ENCODE measurements at places on chromosomes 5 and 9.

GRCh38 chr5:132064738-132065331 is 4.4 kb downstream of the IL3 start:
- DNase-seq = peak; percentile 28

GRCh38 chr5:144189800-144190429 is 19.2 kb downstream of the KCTD16 start:
- DNase-seq = no peak

DNA sequence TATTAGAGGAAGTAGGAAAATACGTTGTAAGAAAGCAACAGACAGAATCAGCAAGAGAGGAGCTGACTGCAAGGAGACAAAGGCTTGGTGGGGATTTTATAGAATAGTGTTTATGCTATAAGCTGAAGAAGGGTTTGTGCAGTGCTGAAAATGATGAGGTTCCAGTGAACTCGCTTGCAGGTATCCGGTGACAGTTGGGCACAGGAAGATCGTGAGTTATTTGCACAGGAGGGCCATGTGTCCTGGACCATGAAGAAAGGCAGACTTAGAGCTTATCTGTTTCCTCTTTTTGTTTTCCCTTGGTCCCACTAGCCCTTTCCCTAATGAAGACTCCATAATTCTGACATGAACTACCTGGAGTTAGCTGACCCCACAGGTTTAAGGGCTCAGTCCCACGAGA is 61.4 kb downstream of the NXNL2 start:
- DNase-seq = no peak

DNA sequence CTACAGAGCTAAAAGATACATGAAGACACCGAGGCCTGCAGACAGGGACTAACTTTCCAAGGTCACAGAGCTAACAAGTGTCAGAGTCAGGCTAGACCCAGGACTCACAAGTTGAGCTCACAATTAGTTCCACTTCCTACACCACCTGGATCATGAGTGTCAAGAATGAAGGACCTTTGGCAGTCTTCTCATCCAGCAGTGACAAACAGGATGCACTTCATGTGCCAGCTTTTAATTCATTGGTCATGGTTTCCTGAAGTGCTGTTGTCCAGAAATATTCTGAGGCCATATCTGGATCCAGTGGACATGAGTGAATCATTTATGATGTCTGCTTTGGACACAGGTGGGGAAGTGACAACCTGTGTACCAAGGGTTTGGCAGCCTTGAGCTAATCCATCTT is 77.4 kb downstream of the KCNIP1 start:
- no peak for DNase-seq

GRCh38 chr9:88988796-88989641 is 2.2 kb upstream of the S1PR3 start:
- DNase-seq = no peak

DNA sequence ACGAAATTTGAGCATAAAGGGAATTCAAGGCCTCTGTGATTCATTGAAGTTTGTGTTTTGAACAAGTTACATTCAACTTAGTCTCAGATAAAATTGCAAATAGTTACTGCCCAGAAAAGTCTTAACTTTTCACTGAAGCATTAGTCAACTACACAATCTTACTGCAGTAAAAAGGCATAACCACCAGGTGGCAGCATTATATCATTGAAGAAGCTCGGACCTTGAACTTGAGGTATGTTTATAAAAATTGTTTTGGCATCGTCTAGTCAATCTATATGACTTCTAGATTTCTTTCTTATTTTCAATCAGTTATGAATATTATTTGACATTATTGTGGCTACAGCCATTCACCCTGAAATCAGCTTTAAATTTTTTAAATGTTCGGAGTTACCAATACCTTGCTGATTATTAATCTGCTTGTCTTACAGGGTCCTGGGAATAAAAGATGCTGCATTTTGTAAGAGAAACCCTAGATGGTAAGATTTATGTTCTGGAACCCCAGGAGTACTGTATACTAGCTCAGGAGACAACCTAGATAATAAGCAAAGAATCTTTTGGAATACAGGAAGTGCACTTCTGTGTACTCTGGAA is 83.9 kb upstream of the GRAMD2B start:
- peak; percentile 57 for DNase-seq

- DNase-seq = no peak
Measured at GRCh38 chr9:88090151-88090581, 48.1 kb downstream of the SPATA31C2 start.

DNA sequence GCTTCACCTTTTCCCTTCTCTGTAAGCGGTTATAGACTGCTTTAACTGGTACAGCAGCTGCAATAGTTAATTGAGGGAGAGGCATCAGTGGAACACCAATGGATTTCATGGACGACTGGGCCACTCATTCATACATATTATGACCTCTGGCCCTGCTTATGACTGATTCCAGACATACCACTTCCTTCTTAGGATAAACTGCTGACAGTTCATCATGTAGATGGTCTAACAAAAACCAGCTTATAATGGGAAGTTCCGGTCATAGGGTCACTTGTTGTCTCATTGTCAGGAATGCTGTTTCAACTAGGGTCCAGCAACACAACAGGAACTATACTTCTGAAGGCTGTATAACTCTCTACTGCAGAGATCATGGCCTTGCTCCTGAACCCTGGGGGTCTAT is 265.2 kb upstream of the RASA1 start:
- no peak for DNase-seq

- peak; percentile 18 for DNase-seq
Measured at GRCh38 chr9:105693435-105694189, 729 bp upstream of the TMEM38B start.

DNA sequence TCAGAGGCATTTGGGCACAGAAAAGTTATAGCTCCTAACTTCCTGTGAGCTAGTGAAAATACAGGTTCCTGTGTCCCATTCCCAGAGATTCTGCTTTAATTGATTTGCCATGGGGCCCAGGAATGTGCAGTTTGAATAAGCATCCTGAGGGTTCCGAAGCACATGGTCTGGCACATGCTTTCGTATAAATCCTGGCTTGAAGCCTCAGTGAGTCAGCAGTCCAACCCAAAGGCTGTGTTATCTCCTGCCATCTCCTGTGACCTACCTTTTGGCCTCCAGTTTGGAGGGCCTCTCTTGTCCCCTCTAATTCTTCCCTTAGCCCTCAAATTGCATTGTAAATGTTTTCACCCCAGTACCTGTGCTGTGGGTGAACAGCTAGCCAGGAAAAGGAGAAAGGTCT is 183.8 kb downstream of the NR3C1 start:
- DNase-seq = no peak

GRCh38 chr9:88748566-88749261 is 213.7 kb downstream of the NXNL2 start:
- DNase-seq = no peak

DNA sequence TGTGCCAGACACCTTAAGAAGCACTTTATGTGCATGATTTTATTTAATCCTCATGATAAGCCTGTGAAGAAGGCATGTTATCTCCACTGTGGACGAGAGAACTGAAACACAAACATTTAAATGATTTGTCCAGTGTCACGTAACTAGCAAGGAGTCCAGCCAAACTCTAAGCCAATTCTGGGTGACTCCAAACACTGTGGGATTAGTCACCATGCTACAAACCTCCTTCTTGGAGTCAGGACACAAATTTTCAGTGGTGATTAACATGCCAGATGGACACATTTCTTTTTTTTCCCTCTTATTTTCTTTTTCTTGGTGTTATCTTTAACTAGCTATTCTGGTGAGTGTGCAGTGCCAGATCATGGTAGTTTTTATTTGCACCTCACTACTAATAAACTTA is 316.8 kb downstream of the NDUFS4 start:
- DNase-seq = no peak

GRCh38 chr5:85814596-85814995 is 803.1 kb upstream of the COX7C start:
- DNase-seq = no peak

DNA sequence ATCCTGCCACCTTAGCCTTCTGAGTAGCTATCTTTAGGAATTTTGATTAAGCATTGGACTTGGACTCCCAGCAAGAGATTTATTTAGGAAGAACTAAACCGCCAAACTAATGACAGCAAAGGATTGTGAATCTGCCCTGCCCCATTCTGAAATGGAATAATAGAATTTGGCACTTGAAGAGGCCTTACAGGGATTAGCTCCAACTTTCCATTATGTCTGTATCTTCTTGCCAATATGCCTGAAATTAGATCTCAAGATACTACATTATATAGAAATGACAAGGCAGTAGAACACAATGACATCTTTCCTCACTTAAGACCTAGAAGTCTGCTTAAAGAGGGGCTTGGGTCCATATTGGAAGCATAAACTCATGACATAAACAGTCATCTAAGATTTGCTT is 77.0 kb upstream of the DPYSL3 start:
- DNase-seq = no peak

GRCh38 chr5:102090770-102091169 is 205.3 kb downstream of the SLCO4C1 start:
- no peak for DNase-seq

DNA sequence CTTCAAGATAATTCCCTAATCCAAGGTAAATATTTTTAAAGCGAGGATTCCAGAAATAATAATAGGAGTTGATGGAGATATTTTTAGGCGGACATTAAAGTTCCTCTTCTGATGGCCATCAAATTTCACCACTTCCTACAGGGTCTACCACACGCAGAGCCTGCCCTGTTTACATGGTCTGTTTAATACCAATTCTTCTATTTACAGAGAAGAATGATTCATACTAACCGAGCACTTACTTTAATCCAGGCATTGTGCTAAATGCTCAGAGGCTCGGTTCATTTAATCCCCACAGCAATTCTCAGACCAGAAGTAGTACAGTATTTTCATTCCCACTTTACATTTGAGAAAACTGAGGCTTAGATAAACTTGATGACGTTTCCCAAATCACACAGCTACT is 3.0 kb upstream of the ITGA1 start:
- DNase-seq = no peak

DNA sequence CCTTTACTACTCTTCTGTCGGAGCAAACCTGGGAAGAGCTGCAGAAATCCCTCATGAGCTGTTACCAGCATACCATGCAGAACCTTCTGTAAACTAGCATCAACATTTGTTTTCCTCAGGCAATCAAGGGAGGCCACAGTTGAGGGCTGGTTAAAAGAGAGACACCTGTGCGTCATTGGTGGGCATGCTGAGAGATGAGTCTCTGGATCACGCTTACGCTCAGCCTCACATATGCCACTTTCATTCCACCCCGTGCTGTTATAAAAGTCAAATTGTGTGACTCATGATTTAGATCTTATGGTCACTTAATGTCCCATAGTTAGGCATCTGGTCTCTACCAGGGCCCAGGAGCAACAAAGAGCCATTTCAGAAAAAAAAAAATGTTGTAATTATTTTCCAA is 18.1 kb upstream of the ICE1 start:
- DNase-seq = no peak

- DNase-seq = no peak
Measured at GRCh38 chr5:159449925-159450324, 119.6 kb upstream of the IL12B start.

DNA sequence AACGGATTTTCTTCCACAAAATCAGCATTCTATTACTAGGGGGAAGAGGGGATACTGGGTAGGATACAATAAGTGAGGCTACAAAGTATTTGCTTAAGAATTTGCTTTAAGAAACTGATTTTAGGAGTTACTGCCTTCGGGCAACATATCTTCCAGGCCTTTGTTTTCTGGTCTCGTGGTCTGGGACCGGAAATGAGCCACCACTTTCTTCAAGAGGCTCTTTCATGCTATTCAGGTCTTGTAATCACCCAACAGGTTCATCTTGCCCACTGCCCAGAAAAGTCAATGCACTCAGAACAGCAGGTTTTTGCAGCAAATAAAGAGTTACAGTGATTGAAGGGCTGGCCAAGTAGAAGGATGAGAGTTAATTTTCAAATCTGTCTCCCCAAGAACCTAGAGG is 6.6 kb upstream of the AOPEP start:
- no peak for DNase-seq

- DNase-seq = no peak
Measured at GRCh38 chr5:80619086-80619485, 35.4 kb upstream of the MSH3 start.

GRCh38 chr9:134178394-134178767 is 14.0 kb upstream of the RNU6ATAC start:
- no peak for DNase-seq

DNA sequence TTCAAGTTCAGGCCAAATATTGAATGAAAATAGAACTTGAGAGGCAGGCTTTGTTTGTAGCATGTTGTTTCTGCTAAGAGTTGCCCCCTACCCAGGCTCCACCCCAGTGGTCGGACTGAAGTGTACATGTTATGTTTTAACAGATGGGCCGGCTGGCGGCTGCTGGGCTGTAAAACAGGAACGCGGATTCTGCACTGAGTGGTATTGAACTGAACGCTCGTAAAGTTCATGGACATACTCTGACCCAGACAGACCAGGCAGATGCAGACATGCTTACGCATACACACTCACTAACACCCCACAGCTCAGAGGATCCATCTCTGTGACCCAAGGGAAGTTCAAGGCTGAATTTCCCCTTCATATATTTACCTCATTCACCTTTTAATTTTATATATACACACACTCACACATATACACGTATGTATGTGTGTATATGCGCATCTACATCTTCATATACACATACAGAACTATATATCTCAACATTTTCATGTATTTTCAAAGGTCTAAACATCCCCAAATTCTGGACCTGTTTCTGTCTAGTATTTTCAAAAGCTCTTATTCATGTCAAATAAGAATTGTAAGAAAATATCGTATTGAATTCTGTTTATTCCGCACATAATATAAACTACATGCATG is 1.4 kb downstream of the MARCHF3 start:
- no peak for DNase-seq

GRCh38 chr9:5818424-5819142 is 14.3 kb downstream of the ERMP1 start:
- DNase-seq = no peak

GRCh38 chr9:99905833-99906402 is 536 bp upstream of the STX17 start:
- DNase-seq = no peak

DNA sequence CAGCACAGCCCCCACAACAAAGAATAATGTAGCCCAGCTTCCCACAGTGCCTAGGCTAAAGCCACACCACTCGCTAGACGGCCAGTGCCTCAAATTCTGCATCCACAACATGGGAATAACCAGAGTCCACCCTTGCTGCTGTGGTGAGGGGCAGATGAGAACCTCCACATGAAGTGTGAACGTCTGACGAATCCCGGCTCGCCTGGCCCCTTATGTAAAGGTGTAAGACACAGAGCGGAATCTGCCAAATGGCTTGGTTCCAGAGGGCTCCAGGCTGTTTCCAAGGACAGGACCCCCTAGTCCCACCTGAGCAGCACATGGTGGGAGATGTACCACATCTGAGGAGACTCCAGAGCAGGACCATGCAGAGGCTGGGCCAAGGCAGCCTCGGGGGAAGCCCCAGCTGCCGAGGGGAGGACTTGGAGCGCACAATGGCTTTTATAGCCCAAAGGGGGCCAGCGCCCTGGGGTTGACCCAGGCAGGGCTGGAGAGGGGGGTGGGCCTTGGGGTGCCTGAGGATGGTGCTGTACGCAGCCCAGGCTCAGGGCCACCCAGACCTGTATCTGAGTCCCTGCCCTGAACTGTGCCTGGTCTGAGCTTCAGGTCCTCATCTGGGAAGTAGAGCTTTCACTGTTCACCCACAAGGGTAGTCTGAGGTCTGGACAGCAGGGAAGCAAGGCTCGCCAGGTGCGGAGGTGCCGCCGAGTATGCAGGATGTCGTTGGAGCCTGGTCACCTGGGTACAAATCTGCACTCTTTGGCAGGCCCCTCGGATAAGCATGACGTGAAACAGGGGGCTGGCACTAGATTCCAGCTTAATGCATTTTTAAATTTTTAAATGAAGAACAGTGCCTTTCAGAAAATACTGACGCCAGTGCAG is 24.9 kb upstream of the SLC25A51 start:
- no peak for DNase-seq
